ENCODE measurements at places on chromosomes 12 and 14. TPM values are rescaled to one million over a fixed set of nuclear protein-coding genes. Genes with fewer than 3 reads are reported as not detected.

Gene WNT1
- total RNA-seq: not detected

Gene KRT2
- not detected for total RNA-seq

Gene BCL2L14
- 0.06 TPM for total RNA-seq

Gene NAV3
- 55.8 TPM for total RNA-seq

Gene P2RX7
- 2.2 TPM for total RNA-seq
